ENCODE measurements at places on chromosomes 16 and 17.

DNA sequence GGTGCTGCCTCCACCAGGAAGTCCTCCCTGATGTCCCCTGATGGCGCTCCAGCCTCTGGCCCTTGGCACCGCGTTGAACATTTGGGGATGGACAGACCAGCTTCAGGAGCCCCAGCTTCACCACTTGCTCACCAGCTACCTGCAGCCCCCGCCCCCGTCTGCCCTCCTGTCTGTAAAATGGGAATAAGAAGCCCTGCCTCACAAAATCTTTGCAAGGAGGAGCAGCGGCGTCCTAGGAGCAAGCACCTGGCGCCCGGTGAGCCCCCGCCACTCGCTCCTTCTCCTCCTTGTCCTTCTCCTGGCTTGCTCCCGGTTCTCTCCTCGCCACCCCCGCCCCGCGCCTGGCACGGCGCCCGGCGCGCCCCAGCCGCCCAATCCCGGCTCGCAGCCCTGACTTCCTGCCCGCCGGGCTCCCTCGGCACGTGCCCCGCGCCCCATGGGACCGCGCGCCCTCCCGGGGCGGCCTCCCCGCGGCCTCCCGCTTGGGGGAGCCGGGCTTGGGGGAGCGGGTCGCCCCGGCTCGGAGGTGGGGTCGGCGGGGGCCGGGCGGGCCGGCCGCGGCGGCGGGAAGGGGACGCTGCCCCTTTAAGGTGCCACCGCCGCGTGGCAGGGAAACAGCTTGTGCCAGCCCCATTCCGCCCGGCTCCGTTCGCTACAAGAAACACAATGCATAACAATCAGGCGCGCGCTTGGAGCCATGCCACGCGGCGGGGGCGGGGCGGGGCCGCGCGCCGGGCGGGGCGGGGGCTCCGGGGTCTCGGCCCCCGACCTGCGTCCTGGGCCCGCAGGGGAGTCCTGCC lies 9.1 kb upstream of the PPP1R1B start:
- DNase-seq: peak; percentile 65

DNA sequence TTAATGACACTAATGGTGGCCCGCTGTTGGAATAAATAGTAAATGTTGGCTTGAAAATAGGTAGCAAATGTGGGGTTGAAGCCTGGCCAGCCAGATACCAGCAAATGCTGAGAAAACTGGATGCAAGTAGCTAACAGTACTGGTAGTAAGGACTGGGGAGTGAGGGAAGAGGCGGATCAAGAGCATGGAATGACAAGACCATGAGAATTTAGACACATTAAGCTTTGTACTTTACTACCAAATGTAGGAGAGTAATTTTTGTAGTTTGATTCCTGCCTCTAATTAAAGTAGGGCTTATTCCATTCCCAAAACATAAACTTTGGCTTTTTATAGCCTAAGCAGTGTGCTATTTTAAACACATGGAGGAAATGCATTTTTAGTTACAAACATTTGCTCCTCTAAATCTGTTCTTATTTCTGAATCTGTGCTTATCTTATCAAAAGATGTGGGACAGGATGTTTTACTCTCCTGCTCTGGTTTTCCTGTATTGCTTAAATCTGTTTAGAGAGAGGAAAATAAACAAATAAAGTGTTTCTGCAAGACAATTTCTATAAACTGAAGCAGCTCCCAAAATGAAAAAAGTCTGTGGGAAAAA lies 44.1 kb downstream of the CFDP1 start:
- DNase-seq: no peak

- no peak for DNase-seq
These were observed 19.7 kb upstream of the RCVRN start for GRCh38 chr17:9924735-9925191.

GRCh38 chr17:57902800-57903759 lies 52.1 kb downstream of the CUEDC1 start:
- no peak for DNase-seq

- DNase-seq: no peak
These were observed 47.5 kb downstream of the BAHCC1 start for GRCh38 chr17:81442791-81443190.

GRCh38 chr17:76909971-76910760 lies 42.0 kb downstream of the MGAT5B start:
- peak; percentile 30 for DNase-seq

DNA sequence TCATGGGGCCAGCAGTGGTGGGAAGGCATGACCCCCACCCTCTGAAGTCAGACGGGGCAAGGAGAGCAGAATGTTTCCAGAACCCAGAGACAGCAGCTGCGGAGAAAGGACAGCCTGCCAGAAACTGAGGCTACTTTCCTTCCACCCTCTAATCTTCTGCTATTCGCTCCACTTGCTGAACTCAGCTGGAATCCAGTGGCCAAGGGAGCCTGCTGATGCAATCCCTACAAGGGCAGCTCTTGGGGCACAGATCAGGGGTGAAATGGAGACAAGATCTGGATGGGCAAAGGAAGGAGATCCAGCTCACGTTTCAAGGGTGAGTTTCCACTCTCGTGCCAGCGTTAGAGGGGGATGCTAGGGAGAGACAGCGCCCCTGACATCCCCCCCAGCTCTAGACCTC lies 479.1 kb downstream of the SLC39A11 start:
- no peak for DNase-seq

DNA sequence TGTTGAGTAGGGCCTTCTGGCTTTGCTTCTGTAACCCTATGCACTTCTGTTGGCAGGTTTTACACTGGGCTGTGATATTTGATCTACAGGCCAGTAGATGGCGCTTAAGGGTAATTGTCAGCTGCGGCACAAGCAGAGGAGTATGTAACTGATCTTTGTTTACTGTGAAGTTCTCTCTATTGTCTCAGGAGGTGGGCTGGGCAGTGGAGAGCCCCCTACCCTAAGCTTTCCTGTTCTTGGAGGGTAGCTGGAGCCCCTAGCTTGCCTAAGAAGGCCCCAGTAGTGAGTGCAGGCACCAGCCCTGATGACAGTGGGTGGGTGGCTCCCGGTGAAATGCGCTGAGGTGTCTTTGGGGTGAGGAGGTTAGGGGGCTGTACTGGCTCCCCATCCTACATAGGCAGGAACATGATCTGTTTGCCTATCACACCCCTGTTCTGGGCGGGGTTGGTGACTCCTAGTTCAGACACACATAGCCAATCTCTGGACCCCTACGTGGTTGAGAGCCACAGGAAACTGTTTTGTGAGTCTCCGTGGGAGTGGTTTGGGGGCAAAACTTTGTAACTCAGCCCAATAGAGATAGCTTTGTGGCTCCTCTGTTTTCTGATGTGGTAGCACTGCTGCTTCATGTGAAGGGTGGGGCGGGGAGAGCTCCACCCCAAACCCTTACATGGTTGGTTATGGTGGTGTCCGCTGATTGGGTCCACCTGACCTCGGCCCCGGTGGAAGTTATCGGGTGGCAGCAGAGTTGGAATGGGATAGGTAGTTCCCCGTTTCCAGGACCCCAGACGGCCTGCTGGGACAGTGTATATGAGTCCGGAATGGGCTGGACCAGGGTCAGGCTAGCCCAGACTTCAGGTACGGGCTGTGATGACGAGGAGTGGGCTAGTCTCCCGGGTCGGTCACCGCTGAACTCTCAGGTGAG lies 60.4 kb downstream of the SLFN11 start:
- peak; percentile 59 for DNase-seq

- no peak for DNase-seq
These were observed 536.9 kb upstream of the CDH11 start for GRCh38 chr16:65658787-65659220.

DNA sequence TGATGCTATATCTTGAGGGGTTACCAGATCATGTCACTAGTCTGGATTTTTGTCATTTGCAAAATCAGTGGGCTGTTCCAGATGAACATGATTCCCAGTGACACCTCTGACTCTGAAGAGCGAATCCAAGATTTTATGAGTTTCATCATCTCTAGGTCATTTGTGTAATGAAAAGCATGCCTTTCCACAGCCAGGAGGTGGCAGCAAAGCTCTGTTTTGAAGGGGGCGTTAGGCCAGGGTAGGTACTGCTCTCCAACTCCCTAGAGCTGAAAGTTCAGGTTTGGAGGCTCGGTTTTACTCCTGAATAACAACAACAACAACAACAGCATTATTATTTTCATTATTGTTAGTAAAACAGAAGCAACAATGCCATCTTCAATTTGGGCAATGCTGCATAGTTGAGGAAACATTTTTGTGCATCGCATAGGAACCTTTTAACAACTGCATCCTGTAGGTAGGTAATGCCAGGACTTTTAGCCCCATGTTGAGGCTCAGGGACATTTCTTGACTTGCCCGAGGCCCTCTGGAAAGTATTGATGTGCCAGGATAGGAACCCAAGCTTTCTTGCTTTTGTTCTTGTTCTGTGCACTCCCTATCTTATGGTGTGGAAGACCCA lies 77.0 kb downstream of the MYH13 start:
- no peak for DNase-seq

- no peak for DNase-seq
These were observed 23.0 kb downstream of the SMTNL2 start for GRCh38 chr17:4607261-4607741.

DNA sequence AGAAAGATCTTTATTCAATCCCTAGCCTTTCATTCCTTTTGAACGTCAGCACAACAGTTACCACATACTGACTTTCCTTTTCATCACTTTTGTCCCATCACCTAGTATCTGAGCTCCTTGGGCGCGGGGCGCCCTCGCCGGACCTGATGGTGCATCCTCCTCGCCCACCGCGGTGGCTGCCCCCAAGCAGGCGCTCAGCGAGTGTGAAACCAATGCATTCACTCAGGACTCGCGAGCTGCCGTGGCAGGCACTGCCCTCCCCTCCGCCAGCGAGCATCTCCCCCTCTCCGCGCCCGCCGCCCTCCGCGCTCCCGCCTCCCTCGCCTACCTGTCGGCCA lies 756 bp downstream of the KLHL11 start:
- no peak for DNase-seq

- DNase-seq: no peak
These were observed 388.3 kb downstream of the CA10 start for GRCh38 chr17:51770027-51770759.

GRCh38 chr17:66716236-66717026 lies 118.5 kb upstream of the CACNG5 start:
- no peak for DNase-seq

GRCh38 chr16:88716601-88717001 lies 10.3 kb downstream of the CTU2 start:
- no peak for DNase-seq

GRCh38 chr17:57463103-57463885 lies 207.0 kb downstream of the MSI2 start:
- peak; percentile 76 for DNase-seq

DNA sequence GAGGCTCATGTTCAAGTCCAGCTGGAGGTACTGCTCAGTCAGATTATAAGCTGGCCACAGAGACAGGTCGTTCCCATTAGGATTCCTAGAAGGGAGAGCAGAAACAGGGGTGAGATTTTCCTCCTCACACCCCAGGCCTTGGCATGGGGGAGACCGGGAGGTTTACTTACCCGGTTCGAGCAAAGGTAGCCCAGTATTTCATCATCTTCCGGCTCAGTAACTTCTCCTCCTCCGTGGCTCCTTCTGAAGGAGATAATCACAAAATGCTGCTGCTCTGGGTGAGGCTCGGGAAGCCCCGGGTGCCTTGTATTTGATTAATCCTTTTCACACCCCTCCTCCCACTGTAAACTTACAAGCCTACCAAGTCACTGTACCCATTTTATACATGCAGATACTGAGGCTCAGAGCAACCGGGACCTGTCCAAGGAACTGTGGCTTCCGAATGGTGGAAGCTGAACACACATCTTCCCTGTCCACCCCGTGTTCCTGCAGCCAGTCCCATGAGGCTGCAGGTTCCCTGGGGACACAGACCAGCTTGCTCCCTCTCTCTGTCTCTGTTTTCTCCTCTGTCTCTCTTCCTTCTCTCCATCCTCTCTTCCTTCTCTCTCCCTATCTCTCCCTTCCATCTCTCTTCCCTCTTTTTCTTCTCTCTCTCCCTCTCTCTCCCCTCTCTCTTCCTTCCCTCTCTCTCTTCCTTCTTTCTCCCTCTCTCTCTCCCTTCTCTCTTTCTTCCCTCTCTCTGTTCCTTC lies 13.9 kb upstream of the CES1 start:
- no peak for DNase-seq

DNA sequence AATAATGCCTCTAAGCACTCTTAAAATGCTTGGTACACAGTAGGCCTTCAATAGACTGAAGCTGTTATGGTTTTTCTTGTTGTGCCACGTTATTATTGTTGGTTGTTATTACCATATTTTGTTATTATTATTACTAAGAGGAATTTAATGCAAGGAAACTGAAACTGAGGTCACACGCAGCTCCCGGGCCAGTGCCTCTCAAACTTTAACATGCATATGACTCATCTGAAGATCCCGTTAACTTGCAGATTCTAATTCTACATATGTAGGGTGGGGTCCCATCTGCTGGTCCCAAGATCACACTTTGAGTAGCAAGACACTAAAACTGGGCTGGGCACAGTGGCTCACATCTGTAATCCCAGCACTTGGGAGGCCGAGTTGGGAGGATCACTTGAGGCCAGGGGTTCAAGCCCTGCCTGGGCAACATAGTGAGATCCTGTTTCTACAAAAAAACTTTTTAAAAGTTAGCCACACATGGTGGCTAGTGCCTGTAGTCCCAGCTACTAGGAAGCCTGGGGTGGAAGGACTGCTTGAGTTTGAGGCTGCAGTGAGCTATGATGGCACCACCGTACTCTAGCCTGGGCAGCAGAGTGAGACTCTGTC lies 888 bp downstream of the ACSM5 start:
- no peak for DNase-seq

GRCh38 chr17:47730681-47731080 lies 2.4 kb upstream of the TBX21 start:
- DNase-seq: peak; percentile 11

- DNase-seq: no peak
These were observed 430.4 kb downstream of the WWOX start for GRCh38 chr16:78529881-78530280.

DNA sequence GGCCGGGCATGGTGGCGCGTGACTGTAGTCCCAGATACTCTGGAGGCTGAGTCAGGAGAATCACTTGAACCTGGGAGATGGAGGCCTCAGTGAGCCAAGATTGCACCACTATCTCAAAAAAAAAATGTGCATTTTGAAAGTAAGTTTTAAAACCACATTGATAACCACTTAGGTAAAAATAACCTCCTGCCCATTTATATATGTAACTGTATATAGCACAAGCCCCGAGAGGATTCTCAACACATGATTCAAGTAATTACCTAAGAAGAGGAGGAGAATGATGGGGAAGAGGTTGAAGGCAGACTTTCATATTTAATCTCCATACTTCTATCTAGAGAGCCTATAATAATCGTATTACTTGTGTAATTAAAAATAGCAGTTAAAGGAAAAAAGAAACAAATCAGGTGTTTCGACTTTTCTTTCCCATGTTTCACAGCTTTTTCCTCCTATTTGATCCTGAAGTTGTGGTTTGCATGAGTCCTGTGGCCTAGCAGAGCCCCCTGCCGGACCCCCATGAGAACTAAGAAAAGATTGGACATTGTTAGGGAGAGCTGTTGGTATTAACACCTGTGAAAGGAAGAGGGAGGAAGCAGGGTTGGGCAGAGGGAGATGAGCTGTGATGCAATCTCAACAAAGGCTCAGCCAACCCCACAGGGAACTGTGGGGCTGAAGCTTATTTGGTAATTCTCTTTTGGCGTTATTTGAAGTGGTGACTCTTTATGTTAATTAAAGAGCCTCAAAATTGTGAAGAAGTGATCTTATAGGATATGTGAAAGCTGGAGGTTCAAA lies 22.1 kb downstream of the PMFBP1 start:
- no peak for DNase-seq

- DNase-seq: no peak
These were observed 72.8 kb downstream of the SOCS1 start for GRCh38 chr16:11183035-11183812.

GRCh38 chr16:49203361-49203760 lies 78.3 kb downstream of the CBLN1 start:
- no peak for DNase-seq
